ENCODE measurements at places on chromosomes 2 and 18.
A peak's percentile ranks its signal among the peaks of the same experiment; 100 is the strongest.

DNA sequence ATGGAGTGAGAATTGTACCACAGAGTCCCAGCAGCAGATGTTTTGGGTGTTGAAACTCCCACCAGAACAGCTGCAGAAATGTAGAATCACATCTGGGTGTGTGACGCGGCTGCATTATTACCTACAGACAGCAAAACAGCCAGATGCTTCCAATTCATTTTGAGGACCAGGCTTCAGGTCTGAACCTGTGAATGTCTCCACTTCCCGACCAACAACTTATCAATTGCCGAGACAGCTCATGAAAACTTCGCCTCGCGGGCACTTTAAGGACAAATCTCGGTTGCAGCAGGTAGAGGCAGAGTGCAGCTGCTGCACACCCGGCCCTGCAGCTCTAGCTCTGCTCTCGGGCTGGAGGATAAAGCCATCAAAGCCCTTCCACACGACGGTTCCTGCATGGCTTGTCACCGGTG, 202.0 kb downstream of the HRH4 start:
- DNase-seq: no peak

- no peak for DNase-seq
These were observed 6.0 kb downstream of the SRBD1 start for GRCh38 chr2:45605116-45605515.

DNA sequence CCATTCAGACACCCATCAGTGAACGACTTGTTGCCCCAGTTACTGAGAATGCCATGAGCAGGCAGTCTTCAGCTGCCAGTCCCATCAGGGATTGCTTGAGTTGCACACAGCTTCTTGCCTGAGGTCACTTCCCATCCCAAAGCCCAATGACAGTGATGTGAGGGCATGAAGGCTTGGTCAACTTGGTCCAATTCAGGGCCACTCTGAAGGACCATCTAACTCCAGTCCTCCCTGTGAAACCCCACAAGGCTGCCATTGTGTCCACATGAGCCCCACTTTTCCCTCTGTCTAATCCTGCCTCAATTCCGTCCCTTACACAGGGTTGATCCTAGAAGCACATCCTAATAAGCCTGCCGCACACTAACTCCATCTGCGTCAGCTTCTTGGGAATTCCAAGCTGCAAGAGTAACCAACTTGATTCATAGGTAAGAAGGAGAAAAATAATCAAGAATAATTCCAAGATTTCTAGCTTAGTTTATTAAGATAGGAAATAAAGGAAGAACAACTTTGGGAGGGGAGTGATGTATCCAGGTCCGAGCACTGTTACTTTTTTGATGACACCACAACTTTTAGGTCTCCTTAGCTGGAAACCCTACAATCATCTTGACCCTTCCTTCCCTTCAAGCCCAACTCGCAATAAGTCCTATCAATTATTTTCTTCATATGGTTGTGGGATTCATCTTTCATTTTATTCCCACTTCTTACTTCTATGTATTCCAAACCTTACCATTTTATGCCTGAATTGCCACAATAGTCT, 110.9 kb downstream of the LRRC30 start:
- no peak for DNase-seq

- DNase-seq: no peak
These were observed 26.8 kb upstream of the HAAO start for GRCh38 chr2:42819160-42819559.

DNA sequence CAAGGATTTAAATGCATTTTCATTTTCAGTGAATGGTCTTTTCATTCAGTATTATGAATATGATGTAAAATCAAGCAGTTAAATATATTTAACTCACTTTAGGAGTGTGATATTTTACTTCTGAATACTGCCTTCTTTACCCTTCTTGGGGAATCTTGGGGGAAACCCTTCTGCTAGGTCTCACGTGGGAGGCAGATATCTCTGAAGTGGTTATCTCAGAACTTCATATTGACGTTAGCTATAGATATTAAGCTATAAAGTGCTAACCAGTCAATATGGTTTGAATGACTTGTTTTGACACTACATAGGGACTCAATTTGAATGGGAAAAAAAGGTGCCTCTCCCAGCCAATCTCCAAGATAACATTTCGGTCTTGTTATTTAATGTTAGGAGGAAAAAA, 9.8 kb downstream of the REL start:
- no peak for DNase-seq

- no peak for DNase-seq
These were observed 70.6 kb upstream of the ITGB6 start for GRCh38 chr2:160270571-160271113.

- no peak for DNase-seq
These were observed 15.3 kb upstream of the ID2 start for GRCh38 chr2:8666581-8666980.

DNA sequence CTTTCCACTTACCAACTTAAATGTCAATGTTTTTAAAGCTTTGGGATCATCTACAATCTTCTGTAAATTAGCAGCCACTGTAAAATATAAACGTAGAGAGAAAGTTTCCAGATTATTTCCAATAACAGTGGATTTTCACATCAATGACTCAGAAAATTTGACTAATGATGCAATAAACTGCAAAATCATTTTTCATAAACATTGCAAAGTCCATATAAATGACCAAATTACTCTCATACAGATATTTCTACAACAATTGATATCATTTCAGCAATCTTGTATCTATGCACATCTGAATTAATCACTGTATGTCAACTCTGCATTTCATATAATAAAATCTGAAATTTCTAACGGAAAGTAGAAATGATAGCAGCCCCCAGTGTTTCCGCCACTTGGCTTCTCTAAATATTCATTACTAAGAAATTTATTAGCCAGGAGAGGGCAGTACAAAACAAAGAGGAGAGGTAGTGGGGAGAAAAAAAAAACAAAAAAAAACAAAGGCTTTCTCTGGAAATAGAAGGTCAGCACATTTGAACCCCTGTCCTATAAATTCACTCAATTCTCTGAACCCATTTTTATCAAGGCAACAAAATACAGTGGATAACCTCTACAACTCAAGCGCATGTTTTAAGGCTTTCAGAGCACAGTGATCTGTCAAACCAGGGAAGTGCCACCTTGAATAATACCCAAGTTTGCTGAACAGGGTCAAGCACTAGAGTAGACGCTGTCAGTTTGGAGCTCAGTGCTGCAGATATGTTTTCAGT, 282.6 kb downstream of the STK39 start:
- no peak for DNase-seq

DNA sequence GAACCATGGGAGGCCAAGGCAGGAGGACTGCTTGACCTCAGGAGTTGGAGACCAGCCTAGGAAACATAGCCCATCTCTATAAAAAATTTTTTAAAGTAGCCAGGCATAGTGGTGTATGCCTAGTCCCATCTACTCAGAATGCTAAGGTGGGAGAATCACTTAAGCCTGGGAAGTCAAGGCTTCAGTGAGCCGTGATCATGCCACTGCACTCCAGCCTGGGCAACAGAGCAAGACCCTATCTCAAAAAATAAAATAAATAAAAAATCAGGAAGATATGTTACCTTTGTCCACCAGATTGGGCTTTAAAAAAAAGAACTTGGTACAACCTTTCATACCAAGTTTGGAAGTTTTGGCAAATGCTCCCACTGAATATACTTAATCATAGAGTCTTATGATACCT, 35.3 kb downstream of the CFAP210 start:
- no peak for DNase-seq

DNA sequence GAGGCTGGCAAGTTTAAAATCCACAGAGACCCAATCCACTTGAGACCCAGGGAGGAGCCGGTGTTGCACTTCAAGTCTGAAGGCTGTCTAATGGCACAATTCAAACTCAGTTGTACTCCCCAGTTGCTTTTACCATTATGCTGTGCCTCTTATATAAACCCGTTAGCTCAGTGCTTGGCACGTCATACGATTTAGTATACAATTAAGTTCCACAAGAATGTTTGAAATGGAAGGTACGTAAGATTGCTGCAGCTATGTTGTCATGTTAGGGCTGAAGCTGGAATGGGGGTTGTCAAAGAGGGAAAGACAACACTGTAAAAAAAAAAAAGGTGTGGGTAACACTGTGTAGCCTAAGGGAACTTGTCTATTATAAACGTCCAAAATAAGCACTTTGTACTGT, 30.2 kb downstream of the LIMS1 start:
- no peak for DNase-seq

DNA sequence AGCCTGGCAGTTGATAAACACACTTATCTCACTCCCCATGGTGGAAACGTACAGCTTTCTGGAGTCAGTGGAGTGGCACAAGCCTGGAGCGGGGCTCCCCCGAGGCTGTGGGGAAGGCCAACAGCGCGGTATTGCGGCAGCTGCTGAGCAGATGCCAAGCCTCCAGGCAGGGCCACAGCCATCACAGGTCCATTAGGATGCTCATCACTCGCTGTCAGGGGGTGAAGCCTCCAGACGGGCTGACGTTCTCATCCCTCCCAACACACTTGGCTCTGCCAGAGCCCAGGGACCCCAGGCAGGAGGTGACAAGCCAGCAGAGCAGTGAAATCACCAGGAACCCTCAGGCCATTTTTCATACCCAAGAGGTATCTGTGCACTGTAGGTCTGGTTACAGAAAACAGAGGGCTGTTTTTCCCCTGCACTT, 529.2 kb upstream of the KLHL29 start:
- no peak for DNase-seq

DNA sequence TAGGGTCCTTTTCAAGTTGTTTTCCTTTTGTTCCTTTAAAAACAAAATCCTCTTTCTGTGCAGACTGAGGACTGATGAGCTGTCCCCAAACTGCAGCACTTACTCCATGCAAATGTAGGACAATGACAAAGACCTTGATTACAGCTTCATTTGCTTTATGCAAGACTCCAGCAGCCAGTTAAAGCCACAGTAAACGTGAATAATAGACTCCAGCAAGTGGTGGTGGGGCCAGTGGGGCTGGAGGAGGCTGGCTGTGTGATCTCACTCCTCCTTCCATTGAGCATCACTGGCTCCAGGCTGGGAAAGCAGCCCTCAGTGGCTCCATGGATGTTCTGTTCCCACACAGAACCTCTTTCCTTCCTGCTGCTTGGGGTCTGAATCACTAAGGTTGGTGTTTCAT, 306.0 kb upstream of the CELF4 start:
- no peak for DNase-seq

GRCh38 chr2:68565858-68566257, 77.5 kb upstream of the PROKR1 start:
- no peak for DNase-seq

DNA sequence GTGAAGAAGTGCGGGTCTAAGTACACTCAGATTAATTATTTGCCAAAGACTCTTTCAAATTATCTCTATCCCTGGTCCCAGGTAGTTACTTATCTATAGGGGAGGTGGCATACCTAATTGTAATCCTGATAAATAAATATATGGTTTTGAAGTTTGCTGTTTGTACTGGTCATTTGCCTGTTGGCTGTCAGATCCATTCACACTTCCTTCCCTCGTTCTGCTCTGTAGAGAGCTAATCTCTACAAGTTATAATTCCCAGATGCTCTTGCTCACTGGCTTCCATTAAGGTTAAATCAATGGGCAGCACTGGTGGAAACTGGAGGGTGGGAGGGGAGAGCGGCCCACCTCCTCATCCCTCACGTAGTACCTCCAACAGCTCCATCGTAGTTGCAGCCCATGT, 447.1 kb downstream of the TXNL1 start:
- DNase-seq: no peak

DNA sequence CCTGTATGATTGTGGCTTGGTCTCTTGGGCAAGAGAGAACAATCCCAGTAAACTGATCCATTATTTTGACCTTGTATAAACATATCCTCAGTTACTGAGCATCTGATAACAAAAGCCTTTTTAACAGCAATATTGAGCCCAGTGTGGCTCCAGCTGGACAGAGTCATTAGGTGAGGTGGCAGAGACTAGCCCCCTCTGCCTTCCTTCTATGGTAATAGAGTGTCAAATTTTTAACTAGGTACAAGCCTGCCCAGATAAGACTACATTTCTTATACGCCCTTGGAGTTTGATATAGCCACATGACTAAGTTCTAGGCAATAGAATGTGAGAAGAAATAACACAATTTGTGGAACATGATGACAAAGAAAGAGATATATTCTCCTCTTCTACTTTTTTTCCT, 56.2 kb downstream of the HNMT start:
- DNase-seq: no peak

- DNase-seq: no peak
These were observed 85.3 kb downstream of the MREG start for GRCh38 chr2:215928086-215928485.

GRCh38 chr18:5771343-5771742, 124.0 kb downstream of the TMEM200C start:
- DNase-seq: no peak

GRCh38 chr2:101012706-101013181, 10.7 kb downstream of the RPL31 start:
- DNase-seq: peak; percentile 15

- no peak for DNase-seq
These were observed 16.7 kb downstream of the PLB1 start for GRCh38 chr2:28512607-28512965.

GRCh38 chr2:181138816-181139215, 158.4 kb downstream of the UBE2E3 start:
- DNase-seq: no peak

DNA sequence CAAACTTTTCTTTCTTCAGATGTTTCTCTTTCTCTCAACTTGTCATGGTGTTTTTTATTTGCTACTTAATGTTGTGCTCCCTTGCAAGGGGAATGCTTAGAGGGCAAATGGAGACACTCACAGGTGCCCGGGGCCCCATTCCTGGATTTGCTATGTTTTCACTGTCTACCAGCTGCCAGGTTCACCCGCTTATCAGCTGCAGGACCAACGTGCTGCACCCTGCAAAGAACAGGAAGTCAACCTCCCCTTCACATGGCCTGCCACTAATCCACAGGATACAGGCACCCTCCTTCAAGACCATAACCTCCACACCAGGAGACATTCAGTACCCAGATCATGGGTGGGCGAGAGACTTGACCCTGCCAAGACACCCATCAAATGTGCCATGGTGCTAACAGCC, 237.6 kb upstream of the STON1 start:
- DNase-seq: no peak

GRCh38 chr2:64376926-64377325, 77.0 kb upstream of the LGALSL start:
- no peak for DNase-seq

DNA sequence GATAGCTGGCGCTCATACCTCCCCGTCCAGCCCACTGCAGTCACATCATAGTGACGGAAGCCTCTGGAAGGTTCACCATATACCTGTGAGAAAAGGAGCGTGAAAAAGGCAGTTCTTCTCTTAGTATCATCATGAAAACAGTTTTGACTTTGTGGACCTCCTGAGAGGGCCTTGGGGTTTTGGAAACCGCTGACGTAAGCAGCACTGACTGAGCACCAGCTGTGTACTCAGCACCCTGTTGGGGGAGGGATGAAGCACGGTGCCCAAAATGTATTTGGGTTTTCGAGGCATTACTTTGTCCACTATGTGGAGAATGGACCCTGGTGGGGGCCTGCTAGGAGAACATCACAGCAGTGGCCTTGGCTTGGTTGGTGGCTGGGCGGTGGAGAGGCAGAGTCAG, 5.4 kb downstream of the SCLY start:
- no peak for DNase-seq

- no peak for DNase-seq
These were observed at the start of gene CAPN13 for GRCh38 chr2:30807249-30807648. Gene CAPN13, minus strand, starts transcription at chr2:30807446. Its CDS starts 20,121 bp downstream, at chr2:30787325.

GRCh38 chr2:121093692-121094091, 191.3 kb downstream of the TFCP2L1 start:
- DNase-seq: no peak

Measured in stimulated activated CD8-positive, alpha-beta memory T cell treated with anti-CD3 and anti-CD28 coated beads, Interleukin-15, amount 100 ng/mL, for 1 hour (primary cell).